NCI-H1092 (cell line): ENCODE measurements at places on chromosomes 3 and 15.

DNA sequence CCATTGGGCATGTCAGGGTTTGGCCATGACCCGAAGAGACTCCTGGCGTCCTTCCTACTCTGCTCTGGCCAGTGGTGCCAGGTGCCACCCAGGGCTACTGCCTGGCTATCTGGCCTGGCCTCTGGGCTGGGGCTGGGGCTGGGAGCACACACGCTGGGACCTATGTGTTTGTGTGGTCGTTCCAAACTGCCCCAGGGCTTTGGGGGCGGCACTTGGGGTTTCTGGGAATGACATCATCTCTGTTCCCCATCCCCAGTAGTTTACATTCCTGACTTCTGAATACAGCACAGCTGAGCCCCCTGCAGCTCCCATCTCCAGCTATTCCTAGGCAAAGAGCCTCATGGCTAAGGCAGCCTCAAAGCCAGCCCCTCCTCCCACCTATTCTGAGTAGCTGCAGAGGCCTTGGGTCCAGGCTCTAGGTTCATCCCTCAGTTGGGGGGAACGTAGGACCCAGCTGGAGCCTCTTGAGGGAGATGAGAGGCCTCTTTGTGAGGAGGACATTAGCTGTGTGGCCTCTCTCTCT is 24.3 kb downstream of the PLEKHO2 start:
- DNase-seq = no peak

DNA sequence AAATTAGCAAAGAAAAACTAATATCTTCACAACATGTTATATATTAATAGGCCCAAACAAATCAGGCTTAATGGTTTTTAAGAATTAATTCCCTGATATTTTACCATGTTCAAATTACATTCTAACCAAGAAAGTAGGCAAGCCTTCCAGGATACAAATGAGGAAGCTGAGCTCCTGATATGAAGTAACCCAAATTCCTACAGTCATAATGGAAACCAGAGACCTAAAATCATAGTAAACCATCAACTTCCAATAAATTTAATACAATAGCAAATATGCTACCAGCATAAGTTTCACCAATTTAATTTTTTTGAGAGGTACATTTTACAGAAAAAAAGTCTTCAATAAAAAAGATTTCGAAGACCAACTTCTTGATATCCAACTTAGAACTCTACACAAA is 3.8 kb downstream of the DCBLD2 start:
- no peak for DNase-seq

- no peak for DNase-seq
Measured at GRCh38 chr15:30974112-30974511, 17.3 kb downstream of the MTMR10 start.

GRCh38 chr15:59224474-59224873 is 17.8 kb downstream of the LDHAL6B start:
- DNase-seq = no peak

- no peak for DNase-seq
Measured at GRCh38 chr3:118990823-118991560, 43.7 kb downstream of the IGSF11 start.
